ENCODE measurements at places on chromosomes 13 and 19.

GRCh38 chr13:110771194-110771593 lies 57.7 kb downstream of the ING1 start:
- no peak for DNase-seq

DNA sequence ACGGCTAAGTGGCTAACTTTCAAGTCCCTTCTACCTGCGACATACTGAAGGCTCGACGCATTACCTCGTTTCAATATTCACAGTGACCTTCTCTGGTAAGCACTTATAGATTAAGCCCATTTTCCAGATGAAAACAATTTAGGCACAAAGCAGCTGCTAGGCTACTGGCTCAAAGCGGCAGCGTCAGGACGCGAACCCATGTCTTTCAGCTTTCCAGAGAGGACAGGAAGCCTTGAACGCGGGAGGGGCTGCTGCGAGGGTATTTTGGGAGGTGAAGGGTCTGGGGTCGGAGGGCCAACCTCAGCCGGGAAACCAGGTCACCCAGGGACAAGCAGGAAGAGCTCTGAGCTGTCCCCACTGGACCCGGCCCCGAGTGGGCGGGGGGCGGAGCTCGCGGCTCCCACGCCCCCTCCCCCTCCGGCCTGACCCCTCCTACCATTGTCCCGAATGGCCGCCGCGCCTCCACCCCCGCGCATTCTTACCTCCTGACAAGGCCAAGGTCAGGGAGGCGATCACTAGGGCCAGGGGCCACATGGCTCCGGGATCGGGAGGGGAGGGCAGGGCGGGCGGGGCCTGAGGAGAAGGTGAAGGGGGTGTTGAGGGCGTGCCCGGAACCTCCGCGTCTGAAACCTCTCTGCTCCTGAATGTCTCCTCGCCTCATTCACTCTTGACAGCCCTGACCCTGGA lies at the start of gene KLK13:
Gene KLK13 (minus strand): TSS at position 559 of the 687 bp plus-strand sequence. CDS start 25 bp downstream, at position 534.
- no peak for DNase-seq

GRCh38 chr19:15118248-15118647 lies 11.0 kb downstream of the SYDE1 start:
- no peak for DNase-seq

DNA sequence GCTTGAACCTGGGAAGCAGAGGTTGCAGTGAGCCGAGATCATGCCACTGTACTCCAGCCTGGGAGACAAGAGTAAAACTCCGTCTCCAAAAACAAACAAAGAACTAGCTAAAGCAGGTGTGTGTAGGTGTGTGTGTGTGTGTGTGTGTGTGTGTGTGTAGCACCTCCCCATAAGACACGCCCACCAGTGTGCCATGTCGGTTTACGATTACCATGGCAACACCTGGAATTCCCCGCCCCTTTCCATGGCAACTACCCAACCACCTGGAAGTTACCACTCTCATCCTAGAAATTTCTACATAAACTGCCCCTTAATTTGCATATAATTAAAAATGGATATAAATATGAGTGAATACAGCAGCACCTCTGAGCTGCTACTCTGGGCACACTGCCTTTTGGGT lies 80.9 kb upstream of the ADGRE5 start:
- DNase-seq: no peak

DNA sequence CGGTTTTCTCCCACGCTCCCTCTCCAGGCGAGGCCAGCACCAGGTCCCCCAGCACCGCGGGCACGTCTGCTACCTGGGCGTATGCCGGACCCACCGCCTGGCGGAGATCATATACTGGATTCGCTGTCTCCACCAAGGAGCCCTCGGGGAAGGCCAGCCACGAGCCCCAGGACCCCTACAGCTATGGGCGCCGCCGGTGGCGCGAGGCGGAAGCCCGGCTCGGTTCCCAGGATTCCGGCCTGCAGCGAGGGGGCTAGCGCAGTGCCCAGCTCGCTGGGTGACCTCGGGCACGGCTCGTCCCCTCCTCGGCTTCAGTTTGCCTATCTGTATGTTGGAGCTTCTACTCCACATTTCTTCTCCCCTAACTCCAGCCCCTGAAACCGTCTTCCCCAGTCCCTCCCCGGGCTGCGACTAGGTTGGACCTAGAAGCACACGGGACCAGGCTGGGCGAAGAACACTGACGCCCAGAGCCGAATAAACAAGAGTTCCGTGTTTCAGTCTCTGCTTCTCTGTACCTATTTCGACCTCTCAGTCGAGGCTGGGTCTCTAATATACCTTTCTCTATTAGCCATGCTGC lies 749 bp upstream of the CPT1C start:
- no peak for DNase-seq

DNA sequence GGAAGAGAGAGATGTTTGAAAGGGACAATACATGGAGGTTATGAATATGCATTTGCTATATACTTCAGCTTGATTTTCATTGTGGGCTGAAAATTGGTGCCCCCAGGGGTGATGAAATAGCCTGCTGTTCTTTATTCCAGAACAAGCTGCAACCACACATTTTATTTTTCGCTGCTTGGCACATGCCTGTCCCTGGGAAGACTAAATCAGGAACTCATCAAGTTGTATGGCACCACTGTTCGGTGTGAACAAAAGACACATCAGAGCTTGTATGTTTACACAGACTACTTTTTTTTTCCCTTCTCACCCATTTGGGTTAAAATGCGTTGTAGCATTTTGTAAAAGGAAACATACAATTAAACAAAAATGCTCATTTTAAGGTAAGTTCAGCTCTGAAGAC lies 230.7 kb downstream of the NALCN start:
- no peak for DNase-seq

GRCh38 chr13:45787346-45787745 lies 64.2 kb downstream of the SIAH3 start:
- DNase-seq: no peak

DNA sequence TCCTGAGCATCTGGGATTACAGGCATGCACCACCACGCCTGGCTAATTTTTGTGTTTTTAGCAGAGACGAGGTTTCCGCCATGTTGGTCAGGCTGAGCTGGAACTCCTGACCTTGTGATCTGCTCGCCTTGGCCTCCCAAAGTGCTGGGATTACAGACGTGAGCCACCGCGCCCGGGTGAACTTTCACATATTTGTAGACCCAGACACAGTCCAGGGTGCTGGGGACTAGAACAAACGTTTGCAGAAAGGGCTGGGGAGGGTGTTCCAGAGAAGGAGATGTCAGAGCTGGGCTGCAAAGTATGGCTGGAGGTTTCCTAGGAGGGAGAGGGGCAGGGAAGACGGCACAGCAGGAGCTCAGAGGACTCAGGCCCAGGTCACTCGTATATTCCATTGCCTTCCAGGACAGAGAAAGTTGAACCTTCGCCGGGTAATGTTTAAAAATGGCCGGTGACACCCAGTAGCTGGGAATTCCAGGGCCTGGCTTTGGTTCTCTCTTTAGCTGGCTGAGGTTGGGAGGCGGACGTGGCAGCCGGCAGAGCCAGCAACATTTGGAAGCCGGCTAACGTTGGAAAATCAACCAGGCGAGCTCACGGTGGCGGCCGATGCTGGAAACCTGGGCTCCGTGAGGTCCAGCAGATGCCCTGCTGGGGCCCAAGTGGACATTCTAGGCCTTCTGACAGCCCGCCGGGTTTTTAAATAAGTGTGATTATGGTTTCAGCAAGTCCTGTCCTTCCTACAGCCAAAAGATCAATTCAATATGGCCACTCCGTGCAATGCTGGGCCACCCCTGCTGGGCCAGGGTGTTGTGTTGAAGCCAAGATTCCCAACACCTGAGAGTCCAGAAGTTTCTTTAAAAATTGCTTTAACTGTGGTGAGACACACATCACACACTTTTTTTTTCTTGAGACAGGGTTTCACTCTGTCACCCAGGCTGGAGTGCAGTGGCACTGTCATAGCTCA lies 41.5 kb downstream of the NFIC start:
- no peak for DNase-seq

Measured in AML-193 (cell line).